ENCODE measurements at places on chromosomes 6 and 20.

DNA sequence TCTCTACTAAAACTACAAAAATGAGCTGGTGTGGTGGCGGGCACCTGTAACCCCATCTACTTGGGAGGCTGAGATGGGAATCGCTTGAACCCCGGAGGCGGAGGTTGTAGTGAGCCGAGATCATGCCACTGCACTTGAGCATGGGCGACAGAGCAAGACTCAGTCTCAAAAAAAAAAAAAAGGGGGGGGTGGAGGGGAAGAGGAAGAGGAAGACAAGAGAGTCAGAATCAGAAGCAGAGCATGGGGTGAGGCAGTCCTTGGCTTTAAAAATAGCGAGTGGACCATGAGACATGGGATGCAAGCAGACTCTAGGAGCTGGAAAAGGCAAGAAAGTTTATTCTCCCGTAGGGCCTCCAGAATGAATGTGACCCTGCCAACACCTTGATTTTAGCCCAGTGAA, 3.9 kb upstream of the SLC9A8 start:
- DNase-seq: no peak

- DNase-seq: no peak
Observed at GRCh38 chr6:6392214-6393068, 72.0 kb upstream of the F13A1 start.

GRCh38 chr6:39294899-39295298, 19.3 kb downstream of the KCNK17 start:
- no peak for DNase-seq

DNA sequence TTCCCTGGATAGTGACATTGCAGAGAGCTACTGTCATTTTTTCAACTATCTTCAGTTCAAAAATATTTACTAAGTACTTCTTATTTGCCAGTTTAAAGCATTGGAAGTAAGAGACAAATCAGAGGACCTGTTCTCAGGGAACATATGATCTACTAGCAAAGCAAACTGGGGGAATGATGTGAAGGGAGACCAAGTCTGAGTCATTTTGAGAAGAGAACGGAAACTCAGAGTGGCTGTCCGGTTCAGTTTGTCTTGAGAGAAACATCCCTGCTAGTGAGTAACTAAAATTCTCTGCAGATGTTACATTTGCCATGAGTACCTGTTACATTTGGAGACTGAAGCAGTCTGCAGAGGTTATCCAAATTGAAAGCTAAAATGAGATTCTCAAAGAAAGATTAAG, 118.3 kb downstream of the KCNQ5 start:
- no peak for DNase-seq

DNA sequence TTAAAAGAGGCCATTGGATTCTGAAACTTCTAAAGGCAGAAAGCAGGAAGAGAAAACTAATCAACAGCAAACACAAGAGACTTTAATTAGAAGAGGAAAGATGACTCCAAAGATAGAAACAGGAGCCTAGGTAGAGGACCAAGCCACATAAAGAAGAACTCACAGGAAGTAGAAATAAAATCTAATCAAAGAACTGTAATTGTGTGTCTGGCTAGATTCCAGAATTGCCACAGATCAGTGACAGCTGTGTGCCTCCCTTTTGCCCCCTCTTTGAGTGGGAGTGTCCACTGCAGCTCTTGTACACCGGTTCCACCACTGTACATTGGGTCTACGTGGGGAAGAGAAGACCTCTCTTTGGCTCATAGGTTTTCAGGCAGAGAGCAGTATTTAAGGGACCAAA, 22.3 kb upstream of the THEMIS start:
- no peak for DNase-seq
